ENCODE measurements at places on chromosomes 1 and 21.

DNA sequence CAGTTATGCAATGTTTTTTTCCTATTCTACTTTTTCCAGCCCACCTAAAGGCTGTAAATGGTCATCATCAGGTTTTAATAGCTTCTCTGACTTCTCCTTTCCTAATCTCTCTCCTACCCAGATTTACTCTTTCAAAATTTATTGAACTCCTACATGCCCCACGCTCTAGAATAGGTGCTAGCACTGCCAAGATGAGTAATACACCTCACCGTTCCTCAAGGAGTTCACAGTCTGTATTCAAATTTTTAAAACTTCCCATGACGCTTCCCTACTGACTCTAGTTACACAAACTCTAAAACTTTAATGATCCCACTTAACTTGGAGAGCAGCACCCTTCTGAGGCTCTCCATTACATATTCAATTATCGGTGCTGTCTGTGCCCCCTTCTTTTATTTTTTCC is 51.6 kb downstream of the ALG14 start:
- no peak for DNase-seq

DNA sequence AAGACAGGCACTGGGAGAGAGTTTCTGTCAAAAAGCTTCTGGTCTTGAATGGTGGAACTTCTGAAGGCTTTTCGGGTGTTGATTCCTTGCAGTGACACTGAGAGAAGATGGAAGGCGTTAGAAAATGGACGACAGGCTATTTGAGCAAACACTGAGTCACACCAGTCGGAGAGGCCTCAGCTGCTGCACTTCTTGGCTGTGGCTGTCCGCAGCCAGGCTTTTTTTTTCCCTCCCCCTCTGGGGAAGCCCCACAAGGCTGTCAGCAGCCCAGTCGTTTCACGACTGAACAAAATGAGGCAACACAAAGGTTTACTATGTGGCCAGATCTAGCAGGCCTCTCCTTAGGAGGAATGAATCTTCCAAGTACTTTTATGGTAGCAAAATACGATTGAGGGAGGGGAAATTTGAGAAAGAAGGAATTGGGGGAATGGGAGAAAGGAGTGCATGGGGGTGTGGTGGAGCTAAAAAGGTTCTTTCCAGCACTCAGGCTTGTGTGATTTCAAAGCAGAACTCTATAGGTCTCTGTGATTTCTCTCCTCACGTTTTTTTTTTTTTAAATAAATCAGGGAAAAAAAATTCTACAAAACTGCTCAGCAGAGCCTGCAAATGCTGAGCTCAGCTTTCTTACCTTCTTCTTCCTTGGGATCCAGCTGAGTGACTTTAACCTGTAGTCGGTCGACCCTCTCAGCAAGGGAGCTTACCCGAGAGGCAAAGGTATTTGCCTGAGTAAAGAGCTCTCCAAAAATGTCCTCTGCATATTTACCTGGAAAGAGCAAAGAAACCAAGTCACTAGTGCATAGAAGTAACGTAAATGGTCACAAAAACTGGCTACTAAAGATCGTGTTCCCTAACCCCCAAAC is 26.1 kb downstream of the GPR3 start:
- peak; percentile 63 for DNase-seq

GRCh38 chr1:162206749-162207635 is 137.5 kb downstream of the NOS1AP start:
- peak; percentile 38 for DNase-seq

GRCh38 chr1:3930301-3931006 is 30.4 kb upstream of the C1orf174 start:
- DNase-seq = no peak

GRCh38 chr1:28642056-28642846 is 616 bp downstream of the TAF12 start:
- DNase-seq = no peak

DNA sequence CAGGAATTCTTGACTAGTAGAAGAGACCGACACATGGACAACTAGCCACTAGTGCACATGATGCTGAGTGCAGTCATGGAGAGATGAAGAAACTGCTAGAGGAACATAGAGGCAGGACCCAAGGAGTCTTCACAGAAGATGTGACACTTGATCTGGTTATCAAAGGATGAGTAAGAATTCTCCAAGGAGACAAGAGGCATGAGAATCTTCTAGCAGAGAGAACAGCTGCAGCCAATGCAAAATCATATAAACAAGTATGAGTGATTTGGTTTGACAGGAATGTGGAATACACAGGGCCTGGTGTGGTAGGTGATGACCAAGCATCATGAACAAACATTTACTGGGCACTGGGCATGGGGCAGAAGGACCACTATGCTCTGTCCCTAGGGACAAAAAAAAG is 140.9 kb upstream of the CTTNBP2NL start:
- DNase-seq = no peak

GRCh38 chr1:2629627-2630497 is 3.0 kb downstream of the MMEL1 start:
- DNase-seq = no peak

GRCh38 chr1:202168861-202169260 is 8.5 kb upstream of the PTPN7 start:
- DNase-seq = no peak

DNA sequence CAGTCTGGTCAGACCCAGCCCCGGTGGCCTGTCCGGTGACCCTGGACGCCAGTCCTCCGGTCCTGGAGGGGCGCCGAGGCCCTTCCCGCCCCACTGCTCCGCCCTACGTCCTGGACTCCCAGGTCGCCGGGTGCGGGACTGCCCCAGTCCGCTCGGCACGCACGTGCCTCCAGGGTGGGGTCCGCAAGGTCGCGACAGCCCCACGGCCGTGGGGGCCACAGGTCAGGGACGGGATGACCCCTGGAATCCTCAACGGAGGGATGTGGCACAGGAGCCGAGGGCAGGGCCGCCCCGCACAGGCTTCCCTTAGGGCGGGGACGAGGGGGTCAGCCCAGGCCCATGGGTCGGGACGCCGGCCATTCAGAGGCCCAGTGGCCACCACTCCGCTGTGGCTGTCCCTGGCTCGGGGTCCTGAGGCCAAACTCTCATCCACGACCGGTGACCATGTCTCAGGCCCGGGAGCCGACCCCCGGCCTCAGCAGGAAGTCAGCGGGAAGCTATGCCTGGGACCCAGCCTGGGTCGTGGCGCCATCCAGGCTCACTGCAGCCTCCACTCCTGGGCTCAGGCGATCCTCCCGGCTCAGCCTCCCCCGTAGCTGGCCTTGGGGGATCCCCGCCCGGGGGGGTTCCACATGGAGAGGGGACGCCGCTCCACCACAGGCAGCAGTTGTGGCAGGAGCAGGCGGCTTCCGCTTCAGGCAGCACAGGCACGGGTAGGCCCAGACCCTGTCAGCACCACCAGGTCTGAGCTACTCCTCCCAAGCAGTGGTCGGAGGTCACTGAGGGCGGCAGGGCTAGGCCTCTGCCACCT is 599 bp upstream of the TMEM240 start:
- DNase-seq = no peak

DNA sequence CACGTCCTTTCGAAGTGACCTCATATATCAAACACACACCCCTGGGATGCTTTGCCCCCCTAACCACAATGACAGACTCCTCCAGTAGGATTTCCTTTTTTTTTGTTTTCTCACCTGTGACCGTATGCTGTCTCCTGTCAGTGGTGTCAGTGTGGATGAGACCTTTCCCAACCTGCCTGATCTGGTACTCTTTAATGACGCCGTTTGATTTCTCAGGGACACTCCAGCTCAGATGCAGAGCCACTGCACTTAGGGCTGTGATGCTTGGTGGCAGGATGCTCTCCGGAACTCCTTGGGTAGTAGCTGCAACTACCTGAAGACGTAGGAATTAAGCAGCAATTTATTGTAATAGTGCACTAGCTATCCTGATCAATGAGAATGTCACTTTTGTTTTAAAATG is 212.6 kb downstream of the KCTD3 start:
- DNase-seq = no peak

GRCh38 chr1:30606166-30606565 is 117.2 kb downstream of the MATN1 start:
- DNase-seq = no peak

GRCh38 chr1:97740891-97741290 is 179.9 kb downstream of the DPYD start:
- DNase-seq = no peak

DNA sequence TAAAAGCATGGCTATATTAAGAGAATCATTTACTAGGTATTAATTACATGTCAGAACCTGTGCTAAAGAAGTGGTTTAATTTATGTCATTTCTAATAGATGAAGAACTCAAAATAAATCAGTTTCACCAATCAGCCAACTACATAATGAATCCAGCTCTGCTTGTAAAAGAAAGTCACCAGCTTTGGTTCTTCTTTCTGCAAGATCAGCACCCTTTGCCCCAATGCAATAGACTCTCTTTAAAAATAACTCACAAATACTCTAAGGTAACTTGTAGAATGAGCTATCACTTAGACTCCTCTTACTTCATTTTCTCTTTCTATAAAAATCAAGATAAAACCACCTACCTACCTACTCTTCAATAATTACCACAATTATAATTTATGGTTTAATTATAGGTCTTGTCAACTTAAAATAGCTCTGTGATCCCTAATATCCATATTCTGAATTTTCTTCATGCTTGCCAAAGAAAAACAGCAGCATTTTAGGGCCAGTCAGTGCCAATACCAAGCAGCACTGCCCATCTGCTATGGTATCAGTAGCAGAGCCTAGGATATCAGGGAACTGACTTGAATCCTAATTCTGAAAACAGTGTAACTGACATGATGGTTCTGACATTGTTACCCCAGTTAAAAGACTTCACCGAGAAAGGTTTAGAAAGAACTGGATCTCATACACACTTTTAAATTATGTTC is 11.3 kb downstream of the SLC19A2 start:
- no peak for DNase-seq

DNA sequence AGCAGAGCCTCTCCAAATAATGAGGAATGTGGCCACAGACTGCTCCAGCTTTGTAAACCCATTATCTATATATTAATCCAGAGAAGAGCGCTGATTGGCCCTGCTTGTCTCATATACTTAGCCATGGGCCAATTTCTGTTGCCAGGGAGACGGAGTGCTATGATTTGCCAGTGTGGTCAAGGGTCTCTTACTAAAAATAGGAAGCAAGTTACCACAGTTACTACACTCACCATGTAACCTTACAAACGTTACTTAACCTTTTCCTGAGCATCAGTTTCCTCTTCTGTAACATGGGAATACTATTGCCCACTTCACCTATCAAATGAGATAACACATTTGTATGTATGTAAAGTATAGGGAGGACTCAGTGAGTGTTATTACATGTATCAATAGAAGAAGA is 7.7 kb upstream of the S100A2 start:
- no peak for DNase-seq

DNA sequence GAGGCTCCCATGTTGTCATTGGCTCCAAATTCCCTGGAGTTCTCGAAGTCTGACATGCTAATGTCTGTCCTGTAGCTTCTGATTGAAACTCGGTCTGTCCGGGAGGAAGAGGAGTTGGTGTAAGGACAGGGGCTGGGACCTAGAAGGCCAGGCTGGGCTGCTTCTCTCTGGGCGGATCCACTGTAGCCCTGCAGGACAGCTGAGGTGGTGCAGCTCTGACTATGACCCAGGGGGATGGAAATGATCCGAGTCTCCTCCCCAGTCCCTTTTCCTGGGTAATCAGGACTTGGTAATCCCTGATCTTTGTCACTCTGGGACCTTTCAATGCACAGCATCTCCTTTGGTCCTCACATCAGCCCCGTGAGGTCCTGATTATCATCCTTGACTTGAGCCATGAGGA is 10.0 kb upstream of the FCMR start:
- DNase-seq = no peak

DNA sequence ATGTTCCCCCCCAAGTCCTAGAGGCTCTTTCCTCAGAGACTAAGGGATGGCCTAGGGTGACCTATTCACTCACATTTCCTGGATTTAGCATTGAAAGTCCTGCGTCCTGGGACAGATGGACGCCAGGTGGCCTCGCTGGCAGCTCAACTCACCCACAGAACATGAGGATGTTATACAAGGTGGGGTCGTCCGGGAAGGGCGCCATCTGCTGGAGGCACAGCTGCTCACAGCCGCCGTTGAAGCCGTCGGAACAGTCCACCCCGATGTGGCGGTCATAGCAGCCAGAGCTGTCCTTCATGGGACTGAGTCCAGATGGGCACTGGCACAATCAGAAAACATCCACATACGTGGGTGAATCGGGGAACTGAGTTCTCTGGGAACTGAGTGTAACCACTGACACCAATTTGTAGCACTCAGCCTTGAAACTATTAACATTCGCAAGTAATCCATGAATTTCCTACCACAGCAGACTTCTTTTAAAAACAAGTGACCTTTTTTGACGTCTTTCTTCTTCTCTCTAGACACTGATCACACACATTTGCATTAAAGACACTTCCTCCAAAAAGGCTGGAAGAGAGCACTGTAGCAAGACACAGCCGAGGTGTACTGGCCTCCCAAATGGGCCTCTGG is 215.4 kb downstream of the ASTN1 start:
- DNase-seq = no peak

DNA sequence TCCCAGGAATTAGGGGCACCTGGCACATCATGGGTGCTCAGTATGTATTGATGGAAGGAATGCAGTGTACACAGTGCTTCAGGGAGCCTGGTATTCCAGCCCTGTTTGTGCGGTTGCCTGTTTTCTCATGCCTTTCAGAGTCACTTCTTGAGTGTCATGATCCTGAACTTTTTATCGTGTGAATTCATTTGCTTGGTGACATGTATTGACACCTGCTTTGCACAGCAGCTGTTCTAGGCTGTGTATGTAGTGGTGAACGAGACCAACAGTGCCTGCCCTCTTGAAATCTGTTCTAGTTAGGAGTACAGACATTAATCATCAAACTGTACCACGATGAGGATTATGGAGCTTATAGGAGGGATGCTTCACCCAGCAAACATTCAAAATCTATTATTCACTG is 6.1 kb downstream of the HTR6 start:
- DNase-seq = no peak

GRCh38 chr1:94048413-94049164 is 72.4 kb downstream of the ABCA4 start:
- no peak for DNase-seq

DNA sequence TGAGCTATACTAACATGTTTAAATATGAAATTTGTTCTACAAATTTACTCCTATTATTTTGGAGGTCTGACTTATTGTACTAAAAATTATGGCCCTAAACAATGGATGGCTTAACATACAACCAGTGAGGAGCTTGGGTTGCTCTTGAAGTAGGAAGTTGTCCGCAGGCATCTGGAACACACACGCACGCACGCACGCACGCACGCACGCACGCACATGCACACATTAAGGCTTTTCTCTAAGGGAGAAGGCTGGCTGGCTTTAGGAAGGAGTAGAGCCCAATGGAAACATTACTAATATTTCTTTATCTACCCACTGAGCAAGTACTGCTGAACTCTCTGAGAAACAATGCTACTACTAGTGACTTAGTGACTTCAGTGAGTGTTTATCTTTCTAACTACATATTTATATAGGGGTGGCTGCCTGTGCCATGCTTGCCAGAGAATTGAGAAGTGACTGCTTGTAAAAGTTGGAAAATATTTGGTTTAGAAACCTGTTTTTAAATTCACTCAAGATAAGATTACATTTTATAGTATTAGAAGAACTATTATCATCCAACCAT is 16.2 kb upstream of the ARHGAP29 start:
- DNase-seq = no peak

- DNase-seq = no peak
Measured at GRCh38 chr1:46689356-46689755, 17.7 kb downstream of the TEX38 start.

- no peak for DNase-seq
Measured at GRCh38 chr21:45763074-45763473, 119.5 kb downstream of the PCBP3 start.

- no peak for DNase-seq
Measured at GRCh38 chr1:165187031-165188009, 169.2 kb downstream of the LMX1A start.

All from epithelial cell of proximal tubule (primary cell).